CD4-positive, alpha-beta T cell treated with Interleukin-4 for 4 hours (primary cell): ENCODE measurements at places on chromosomes 2 and 18.

- no peak for DNase-seq
Observed at GRCh38 chr2:54065411-54065810, 50.0 kb upstream of the ACYP2 start.

DNA sequence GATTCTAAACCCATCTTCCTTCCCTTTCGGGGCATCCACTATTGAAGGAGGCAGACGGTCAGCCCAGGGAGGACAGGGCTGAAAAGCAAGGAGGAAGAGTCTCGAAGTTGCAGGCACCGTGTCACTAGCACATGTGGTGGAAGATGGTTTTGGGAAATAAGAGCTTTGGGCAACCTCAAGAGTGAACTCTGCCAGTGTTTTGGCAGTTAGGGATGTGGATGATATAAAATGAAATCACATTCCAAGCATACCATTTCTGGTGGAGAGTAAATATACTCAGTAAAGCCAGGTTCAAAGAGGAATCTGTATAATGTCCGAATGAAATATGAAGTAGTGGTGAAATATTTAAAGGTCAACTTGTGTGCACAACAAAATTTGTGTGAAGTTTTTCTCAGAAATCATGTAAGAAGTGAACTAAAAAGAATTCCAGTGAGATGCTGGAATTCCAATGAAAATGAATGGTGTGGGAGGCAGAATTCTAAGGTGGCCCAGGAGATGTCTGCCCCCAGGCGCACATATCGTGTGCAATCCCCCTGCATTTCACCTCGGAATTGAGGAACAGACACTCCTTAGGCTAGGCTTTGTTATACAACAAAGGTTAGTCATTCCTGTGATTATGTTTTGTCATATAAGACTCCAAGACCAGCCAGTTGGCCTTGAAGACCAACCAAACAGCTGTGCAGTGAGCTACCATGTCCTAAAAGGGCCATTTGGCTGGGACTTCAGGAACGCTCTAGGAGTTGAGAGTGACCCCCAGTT is 147.1 kb downstream of the SH3BP4 start:
- DNase-seq, result no peak

- no peak for DNase-seq
Observed at GRCh38 chr18:73240899-73241298, 373.1 kb upstream of the NETO1 start.

GRCh38 chr2:221104361-221104811 is 467.7 kb downstream of the EPHA4 start:
- DNase-seq, result no peak

DNA sequence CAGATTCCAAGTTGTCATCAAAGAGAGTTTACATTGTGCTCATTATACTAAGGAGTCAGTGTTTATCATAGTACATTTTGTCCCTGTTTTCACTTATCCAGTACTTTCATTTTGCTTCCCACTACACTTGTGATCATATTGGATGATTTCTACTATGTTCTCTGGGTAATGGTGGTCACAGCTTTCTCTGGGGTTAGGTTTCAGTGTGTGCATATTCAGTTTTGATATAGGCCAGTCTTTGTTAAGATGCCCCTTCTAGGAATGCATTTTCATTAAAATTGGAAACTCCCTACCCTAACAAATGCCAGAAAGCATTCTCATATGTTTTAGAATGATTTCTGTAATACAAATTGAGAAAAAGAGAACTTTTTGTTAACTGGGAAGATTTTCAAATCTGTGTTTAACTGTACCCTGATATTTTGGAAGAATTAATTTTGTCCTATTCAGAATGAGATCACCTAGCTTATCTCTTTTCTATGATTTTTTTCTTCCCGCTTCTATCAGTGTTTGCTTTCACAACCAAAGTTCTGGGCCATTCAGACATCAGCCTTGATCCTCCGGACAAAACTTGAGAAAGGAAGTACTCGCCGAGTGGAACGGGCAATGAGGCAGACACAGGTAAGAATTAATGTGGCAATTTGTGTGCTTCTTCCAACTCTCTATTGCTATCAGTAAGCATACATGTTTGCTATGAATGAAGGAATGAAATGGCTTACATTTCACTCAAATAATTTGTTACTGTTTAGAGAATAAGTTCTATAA is 74.6 kb downstream of the TTC27 start:
- DNase-seq, result no peak

- no peak for DNase-seq
Observed at GRCh38 chr18:31484461-31484860, 13.5 kb upstream of the DSG2 start.

GRCh38 chr2:37742286-37742685 is 70.8 kb upstream of the CDC42EP3 start:
- DNase-seq, result no peak

DNA sequence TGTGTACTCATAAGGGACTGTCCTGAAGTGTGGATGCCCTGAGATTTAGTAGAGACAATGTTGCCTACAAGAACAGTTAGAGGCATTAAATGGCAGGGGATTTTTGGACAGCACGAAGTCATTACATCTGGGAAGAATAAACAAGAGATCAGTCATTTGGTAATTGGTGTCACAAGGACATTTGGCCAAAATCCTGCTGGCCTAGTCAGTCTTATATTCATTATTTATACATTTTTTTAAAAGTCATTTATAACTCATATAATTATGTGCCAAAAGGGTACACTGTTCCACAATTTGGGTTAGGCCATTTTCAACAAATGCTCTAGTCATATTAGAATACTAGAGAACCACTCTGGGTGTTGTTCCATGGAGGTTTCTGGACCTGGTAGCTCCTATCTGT is 104.7 kb downstream of the LRATD1 start:
- DNase-seq, result no peak

- no peak for DNase-seq
Observed at GRCh38 chr18:63166142-63166541, 153.4 kb downstream of the BCL2 start.

GRCh38 chr2:85601771-85602475 is 575 bp downstream of the TMEM150A start:
- no peak for DNase-seq

DNA sequence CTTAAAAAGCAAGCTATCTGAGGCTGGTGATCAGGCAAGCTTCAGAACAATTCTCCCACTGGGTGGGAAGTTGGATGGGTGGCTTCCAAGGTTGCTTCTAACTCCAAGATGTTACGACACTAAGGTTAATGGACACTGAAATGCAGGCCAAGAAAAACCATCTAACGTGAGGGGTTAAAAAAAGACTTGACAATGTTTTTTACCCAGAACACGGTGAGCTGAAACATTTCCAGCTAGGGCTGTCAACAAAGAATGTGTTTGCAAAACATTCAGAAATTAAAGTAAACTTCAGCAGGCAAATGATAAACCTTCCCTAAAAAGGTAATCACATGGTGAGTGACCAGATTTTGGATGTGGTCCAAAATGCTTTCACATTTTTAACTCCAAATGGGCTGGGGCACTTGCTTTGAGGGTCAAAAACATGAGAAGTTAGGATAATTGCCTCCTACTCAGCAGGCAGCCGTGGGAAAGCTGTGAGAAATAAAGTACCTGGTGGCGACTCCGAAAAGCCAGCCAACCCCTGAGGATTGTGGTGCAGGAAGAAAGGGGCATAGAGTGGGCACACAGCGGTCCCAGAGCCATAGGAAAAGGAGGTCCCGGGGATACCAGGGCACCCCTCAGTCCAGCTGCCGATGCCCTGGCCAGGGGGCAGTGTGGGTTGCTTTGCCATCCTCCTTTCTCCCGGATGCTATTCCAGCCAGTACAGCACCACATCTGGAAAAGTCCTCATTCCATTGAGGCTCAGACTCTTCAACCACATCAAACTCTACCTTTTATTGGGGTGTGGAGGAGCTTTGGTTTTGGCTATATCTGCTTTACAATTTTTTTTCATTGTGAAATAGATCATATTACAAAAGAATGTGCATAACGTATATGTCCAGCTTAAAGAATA is 90.0 kb upstream of the ATL2 start:
- DNase-seq, result no peak

DNA sequence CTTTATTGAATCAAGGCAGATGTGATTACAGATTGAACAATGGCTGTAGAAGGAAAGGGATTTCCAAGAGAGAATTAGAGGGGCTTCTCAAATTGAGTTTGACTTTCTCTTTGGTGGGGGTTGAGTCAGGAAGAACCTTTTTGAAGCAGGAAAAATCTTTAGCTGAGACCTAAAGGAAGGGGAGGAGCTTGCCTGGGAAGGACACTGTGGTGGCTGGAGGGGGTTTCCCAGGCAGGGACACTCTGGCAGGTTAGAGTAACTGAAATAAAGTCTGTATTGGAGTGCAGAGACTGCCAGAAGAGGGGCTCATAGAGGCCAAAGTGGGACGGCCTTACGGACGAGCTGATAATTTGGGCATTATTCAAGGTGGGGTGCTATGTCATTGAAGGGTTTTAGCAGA is 69.3 kb downstream of the NEDD4L start:
- no peak for DNase-seq

GRCh38 chr2:233312874-233313273 is 5.3 kb downstream of the SAG start:
- DNase-seq, result no peak

DNA sequence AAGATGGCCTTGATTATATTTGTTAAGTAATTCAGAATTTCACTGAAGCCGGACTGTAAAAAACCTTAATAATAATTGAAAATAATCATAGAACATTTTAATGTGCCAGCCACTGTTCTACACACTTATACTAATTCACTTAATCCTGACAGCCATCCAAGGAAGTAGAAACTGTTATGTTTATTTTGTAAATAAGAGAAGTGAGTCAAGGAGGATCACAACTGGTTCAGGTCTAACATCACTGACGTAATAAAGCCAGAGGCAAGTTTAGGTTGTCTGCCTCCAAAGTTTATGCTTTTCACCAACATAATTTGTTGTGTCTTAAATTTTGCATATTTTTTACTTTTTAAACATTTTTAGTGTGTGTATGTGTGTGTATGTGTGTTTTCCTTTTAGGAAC is 436.1 kb downstream of the LRRTM4 start:
- DNase-seq, result no peak

DNA sequence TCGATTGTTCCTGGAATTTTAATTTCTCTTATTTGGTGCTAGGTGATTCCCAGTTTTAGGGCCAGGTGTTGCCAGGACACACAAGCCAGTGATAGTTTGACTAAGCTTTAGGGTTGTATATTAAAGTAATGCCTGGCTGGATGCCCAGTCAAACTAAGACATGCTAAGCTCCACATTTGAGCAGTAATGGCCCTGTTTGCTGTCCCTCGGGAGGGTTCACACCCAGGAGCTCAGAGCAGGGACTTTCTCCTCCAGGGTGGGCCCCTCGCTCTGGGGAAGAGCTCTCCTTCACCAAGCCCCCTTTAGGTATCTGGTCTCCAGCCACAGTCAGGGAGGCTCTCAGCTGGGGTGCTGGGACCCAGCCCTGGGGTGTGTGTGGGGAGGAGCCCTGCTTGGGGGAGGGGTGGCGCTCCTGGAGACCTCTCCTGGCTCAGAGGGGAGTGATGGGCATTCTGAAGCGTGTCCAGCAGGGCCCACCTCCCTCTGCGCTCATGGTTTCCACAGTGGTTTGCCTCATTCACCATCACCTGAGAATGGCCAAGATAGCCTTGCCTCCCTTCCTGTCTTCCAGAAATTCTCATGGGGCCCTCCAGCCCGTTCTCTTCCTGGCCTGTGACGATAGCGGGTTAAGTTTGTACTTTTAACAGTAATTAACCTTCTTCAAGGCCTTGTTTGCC is 31.7 kb downstream of the INPP4A start:
- no peak for DNase-seq

DNA sequence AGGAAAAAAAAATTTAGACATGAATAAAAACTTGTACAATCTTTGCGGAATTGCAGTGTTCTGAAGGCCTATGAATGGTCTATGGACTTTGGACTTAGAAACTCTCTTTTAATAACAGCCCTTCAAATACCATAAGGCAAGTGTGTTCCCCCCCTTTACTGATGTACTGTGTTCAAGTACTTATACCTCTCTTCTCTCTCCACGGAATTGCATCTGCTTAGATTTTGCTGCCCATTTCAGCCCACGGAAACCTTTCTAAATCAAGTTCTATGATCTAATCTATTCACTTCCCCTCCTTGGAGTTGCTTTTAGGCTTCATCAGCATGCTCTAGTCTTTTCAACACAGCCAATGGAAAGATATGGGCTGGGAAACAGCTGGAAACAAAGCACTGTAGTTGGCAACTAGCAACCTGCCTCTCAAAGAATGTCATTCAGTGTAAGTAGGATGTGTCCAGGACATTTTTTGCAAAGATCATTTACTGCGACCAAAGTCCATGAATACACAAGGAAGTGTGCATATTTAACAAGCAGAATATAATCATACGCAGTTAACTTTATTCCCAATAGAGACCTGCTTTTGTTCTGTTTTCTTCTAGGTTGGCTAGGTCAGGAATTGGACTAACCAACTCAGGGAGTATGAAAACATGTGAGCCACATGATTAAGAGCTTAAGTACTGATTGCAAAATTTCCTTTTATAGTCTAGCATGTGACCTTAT is 58.0 kb downstream of the SLC40A1 start:
- no peak for DNase-seq

DNA sequence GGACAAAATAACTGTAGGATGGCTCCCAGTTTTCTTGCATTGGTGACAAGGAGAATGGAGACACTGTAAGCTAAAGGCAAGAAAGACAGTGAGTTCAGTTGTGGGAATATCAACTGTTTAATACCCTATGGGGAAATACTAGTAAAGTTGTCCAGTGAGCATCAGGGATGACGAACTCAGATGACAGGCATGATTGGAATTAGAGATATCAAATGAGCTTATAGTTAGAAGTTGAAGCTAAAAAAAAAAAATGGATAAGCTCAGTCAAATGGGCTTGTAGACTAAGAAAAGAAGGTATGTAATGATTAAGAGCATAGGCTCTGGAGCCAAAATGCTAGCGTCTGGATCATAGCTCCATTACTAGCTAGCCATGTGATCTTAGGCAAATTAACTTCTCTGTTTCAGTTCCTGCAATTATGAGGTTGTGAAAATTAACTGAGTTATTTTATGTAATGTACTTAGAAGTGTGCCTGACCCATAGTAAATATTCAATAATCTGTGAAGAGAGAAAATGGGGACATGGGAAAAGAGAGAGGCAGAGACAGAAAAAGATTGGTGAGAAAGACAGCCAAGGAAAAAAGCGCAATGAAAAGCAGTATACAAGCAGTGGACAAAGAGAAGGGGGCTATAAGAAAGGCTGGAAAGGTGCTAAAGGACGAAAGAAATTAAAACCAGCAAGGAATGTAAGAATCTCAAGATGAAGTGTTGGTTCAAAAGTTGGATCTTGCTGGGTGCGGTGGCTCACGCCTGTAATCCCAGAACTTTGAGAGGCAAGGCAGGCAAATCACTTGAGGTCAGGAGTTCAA is 95.7 kb upstream of the SLC39A10 start:
- no peak for DNase-seq

GRCh38 chr2:155384555-155385123 is 686.1 kb downstream of the KCNJ3 start:
- DNase-seq, result no peak

DNA sequence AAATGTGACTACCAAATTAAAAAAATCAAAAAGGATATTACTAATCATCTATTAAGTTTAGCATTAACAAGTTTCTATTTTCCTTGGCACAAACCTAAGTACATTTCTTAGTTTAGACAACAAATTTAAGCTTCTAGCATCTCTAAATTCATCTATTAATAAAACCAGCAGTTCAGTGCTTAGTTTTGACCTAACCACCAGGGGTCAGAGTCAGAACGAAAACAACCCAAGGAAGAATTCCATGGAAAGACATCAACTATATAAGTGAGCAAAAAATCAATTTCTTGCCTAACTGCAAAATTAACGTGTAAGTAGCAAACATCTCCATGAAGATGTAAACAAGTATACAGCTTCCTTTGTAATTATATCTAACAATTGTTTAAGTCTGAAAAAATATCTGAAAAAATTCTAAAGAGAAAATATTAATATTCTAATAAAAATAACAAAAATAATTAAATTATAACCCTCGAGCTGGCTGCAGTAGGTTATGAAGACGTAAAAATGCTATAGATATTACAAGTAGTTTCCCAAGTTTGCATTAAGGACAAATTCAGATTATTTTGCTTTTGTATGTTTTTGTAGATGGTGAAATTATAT is 83.7 kb downstream of the CERKL start:
- DNase-seq, result no peak
